MCF 10A (cell line): ENCODE measurements at places on chromosomes 4 and X. TPM values are rescaled to one million over a fixed set of nuclear protein-coding genes. Genes with fewer than 3 reads are reported as not detected.

The IL2 gene
- total RNA-seq: not detected in 2 replicates

The SLC49A3 gene
- not detected in 2 replicates for total RNA-seq

The F11 gene
- total RNA-seq: not detected in 2 replicates

The TMEM156 gene
- total RNA-seq: 5.3 and 7.0 TPM in 2 replicates

The IL21 gene
- total RNA-seq: not detected in 2 replicates

The FMR1NB gene
- not detected in 2 replicates for total RNA-seq

The BST1 gene
- total RNA-seq: 0.93 and 1.1 TPM in 2 replicates

The CT45A1 gene
- total RNA-seq: not detected in 2 replicates

The PNMA5 gene
- not detected in 2 replicates for total RNA-seq

GRCh38 chrX:121802881-121803412 is 755.5 kb downstream of the GLUD2 start:
- no peaks in the 10 kb centered on the region for H3K4me1 ChIP-seq
- no peak overlapping the region for H3K27ac ChIP-seq

- H3K27ac ChIP-seq: peak overlapping the region; percentile 11
- peaks cover 42% of the 10 kb centered on the region for H3K4me1 ChIP-seq
- no peak for DNase-seq
- H3K27me3 ChIP-seq: no peaks in the 10 kb centered on the region
- no peak overlapping the region for H3K4me3 ChIP-seq
- peaks cover 27% of the 10 kb centered on the region for H3K36me3 ChIP-seq
These were observed 142.1 kb downstream of the APBB2 start for GRCh38 chr4:41072021-41072777.

GRCh38 chrX:111052478-111052877 is 43.5 kb upstream of the PAK3 start:
- H3K27ac ChIP-seq: no peak overlapping the region
- no peak overlapping the region for H3K4me3 ChIP-seq
- DNase-seq: no peak
- no peaks in the 10 kb centered on the region for H3K4me1 ChIP-seq

DNA sequence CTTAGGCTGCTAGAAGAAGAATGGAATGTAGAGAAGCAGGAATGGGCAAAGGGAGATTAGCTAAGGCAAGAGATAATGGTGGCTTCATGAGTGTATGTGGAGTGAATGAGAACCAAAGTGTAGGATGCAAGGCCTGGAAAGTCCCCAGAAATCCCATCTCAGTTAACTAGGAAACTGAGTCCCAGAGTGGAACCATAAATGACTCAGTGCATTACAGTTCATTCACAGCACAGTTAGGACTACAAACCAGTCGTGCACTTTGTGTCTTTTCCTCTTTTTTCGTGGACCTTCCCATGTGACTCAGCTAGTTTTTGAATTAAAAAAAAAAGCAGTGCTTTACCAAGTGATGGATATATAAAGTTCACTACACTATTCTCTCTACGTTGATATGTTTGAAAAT is 27.7 kb upstream of the REST start:
- H3K36me3 ChIP-seq: no peaks in the 10 kb centered on the region
- H3K4me1 ChIP-seq: no peaks in the 10 kb centered on the region
- no peak overlapping the region for H3K4me3 ChIP-seq
- no peaks in the 10 kb centered on the region for H3K27me3 ChIP-seq
- no peak overlapping the region for H3K27ac ChIP-seq
- no peak for DNase-seq

DNA sequence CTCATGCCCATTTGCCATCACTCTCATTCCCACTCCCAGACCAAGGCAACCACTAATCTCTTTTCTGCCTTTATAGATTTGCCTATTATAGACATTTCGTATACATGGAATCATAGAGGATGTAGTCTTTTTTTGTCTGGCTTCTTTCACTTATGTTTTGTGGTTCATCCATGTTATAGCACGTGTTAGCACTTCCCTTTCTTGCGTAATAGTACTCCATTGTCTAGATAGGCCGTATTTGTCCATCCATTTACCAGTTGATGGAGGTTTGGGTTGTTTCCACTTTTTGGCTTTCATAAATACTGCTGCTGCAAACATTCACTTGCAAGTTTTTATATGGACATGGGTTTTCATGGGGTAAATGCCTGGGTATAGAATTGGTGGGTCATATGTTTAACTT is 48.4 kb downstream of the KIF4A start:
- no peak overlapping the region for H3K27ac ChIP-seq
- DNase-seq: no peak
- no peak overlapping the region for H3K4me3 ChIP-seq
- H3K4me1 ChIP-seq: no peaks in the 10 kb centered on the region
- no peaks in the 10 kb centered on the region for H3K36me3 ChIP-seq

GRCh38 chr4:14125375-14126129 is 498.0 kb upstream of the BOD1L1 start:
- DNase-seq: no peak
- no peaks in the 10 kb centered on the region for H3K36me3 ChIP-seq
- H3K4me3 ChIP-seq: no peak overlapping the region
- no peaks in the 10 kb centered on the region for H3K27me3 ChIP-seq
- no peaks in the 10 kb centered on the region for H3K4me1 ChIP-seq

- H3K27me3 ChIP-seq: no peaks in the 10 kb centered on the region
- H3K4me3 ChIP-seq: no peak overlapping the region
These were observed 242.4 kb downstream of the TMA16 start for GRCh38 chr4:163736876-163737275.

DNA sequence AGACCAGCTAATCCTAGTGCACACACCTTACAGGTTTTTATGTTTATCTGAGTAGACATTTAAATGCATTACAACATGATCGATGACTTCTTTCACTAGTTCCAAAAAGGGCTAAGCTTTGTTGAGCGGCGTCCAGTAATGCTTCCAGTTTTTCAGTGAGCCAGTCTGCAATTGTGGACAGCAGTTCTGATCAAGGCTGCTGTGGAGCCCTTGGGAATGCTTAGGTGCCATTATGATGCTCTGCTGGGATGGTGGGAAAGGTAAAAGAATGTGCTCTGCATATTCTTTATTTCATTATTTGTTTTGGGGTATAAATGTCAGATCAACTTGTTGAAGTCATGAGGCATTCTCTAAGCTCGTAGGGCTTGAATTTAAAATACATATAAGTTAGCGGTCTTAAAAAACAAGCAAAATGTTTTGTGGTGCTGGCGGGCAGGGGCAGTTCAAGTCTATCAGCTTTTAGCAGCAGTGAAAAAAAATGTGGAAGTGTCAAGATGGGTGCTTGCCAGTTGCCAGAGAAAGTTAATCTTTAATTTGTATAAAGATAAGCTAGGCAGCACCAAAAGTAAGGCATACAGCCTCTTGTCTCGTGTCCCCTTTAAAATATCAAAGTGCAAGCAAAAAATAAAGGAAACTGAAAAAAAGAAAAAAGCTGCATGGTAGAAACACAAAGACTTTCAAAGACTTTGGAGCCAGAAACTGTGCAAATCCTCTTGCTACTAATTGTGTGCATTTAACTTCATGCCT is 5.8 kb downstream of the MID1IP1 start:
- H3K36me3 ChIP-seq: peaks cover 19% of the 10 kb centered on the region
- H3K4me3 ChIP-seq: peak overlapping the region; percentile 83
- no peaks in the 10 kb centered on the region for H3K27me3 ChIP-seq
- no peaks in the 10 kb centered on the region for H3K4me1 ChIP-seq

DNA sequence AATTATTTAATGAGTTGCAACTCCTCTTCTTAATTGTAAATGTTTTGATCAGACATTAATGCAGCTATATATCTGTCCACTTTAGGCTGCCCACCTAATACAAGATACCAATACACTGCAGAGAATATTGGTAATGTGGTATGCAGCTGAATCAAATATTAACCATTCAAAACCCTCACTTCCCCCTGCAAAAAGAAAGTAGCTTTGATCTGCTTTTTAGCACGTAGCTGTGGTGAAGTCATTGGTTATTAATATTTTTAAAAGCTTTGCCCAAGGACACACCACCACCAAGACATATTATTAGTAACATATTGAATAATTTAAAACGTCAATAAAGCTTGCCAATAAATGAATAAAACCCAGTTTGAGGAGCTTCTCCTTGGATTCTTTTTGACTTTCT is 28.6 kb upstream of the CYP2U1 start:
- no peak overlapping the region for H3K4me3 ChIP-seq
- peaks cover 13% of the 10 kb centered on the region for H3K4me1 ChIP-seq
- no peaks in the 10 kb centered on the region for H3K27me3 ChIP-seq
- H3K36me3 ChIP-seq: peaks cover 37% of the 10 kb centered on the region

DNA sequence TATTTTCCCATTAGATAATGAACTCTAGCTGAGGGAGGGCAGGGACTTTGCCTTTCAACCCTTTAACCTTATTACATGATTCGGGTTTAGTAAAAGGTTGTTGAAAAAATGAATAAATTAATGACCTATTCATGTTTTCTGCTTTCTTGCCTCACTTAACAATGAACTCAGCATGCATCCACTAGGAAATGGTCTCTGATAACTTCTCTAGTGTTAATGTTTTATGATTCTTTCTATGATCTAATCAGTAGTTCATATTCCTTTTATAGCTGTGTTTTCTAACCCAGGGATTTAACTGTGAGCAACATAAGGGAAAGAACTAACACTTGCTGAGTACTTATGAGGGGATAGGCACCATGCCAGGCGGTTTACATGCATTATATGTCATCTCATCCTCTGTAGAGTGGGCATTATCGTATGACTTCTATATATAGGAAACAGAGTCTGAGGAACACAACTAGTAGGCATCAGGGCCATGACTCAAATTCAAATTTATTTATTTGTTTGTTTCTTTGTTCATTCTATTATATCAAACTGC is 236.7 kb upstream of the MAB21L2 start:
- H3K36me3 ChIP-seq: no peaks in the 10 kb centered on the region
- DNase-seq: no peak
- peaks cover 18% of the 10 kb centered on the region for H3K4me1 ChIP-seq
- H3K4me3 ChIP-seq: no peak overlapping the region
- H3K27ac ChIP-seq: no peak overlapping the region

DNA sequence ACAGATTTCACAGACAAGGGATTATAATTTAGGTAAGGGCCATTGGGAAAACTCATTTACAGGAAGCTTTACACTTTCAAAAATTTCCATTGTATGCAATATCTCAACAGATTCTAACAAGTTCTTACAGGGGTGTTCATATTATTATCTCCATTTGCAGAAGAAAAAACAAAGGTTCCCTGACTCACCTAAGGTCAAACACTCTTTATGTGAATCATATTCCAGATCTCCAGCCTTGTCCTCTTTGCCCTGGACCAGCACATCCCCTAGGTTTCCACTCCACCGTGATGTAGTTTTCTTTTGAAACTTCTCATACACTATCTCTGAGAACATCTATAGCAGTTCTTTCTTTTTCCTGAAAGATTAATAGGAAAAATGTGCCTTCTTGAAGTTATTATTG is 96.4 kb upstream of the HS3ST1 start:
- H3K27me3 ChIP-seq: no peaks in the 10 kb centered on the region
- no peak overlapping the region for H3K27ac ChIP-seq
- no peak overlapping the region for H3K4me3 ChIP-seq
- peaks cover 11% of the 10 kb centered on the region for H3K4me1 ChIP-seq
- no peak for DNase-seq

- H3K36me3 ChIP-seq: no peaks in the 10 kb centered on the region
- no peaks in the 10 kb centered on the region for H3K4me1 ChIP-seq
- H3K27ac ChIP-seq: no peak overlapping the region
- no peak overlapping the region for H3K4me3 ChIP-seq
These were observed 45.6 kb downstream of the SOD3 start for GRCh38 chr4:24840826-24841543.

DNA sequence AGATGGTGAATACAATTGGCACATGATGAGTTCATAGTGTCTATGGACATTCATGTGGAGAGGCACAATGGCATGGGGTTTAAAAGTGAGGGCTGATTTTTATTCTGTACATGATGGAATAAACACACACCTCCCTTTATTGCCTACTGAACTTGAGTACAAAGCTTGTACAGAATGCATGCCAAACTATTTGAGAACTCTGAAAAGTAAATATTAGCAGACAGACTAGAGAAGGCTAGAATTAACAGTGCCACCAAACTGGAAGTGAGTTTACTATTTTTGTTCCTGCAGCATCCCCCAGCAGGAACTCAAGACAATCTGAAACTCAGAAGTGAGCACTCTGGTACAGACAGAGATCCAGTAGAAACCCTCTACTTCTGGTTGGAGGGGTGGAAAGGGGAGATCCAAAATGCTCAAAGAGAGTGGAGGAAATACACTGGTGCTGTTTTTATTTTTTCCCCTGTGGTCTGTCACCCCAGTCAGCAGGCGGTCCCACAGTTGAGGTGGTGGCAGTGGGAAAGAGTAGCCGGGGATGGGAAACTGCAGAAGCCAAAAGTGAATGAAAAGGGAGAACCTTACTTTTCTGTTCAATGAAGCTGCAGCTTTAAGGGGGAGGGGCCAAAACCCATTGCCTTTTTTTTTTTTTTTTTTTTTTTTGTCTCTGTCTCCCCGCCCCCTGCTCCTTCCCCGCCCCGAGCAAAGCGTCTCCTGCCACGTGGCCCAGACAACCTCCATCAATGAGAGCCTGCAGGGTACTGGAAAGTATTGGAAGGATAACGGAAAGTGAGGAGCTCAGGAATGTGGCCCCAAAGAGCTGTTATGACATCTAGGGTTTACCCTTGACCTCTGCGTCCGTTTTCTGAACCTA is 20.5 kb downstream of the AKAP4 start:
- H3K36me3 ChIP-seq: no peaks in the 10 kb centered on the region
- no peak for DNase-seq
- no peak overlapping the region for H3K4me3 ChIP-seq

DNA sequence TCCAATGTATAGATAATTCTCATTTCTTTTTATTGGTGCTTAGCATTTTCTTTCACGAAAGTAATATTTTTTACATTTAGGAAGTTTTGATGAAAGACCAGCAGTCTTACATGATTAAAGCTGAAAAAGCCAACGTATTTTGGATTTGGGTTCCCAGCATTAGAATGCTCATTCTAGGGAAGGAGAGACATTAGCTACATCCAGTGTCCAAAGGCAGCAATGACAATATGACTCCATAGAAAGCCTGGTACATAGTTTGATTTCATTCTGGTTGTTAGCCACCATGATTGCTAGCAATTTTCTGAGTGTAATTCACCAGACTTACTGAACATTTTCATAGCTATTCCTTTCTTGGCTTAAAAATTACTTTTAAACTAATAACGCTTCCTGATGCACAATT is 1397.5 kb downstream of the PCDH7 start:
- no peak overlapping the region for H3K27ac ChIP-seq
- H3K27me3 ChIP-seq: no peaks in the 10 kb centered on the region
- no peak overlapping the region for H3K4me3 ChIP-seq

- H3K27ac ChIP-seq: no peak overlapping the region
- H3K4me3 ChIP-seq: no peak overlapping the region
- H3K27me3 ChIP-seq: no peaks in the 10 kb centered on the region
- peaks cover 5% of the 10 kb centered on the region for H3K36me3 ChIP-seq
- no peak for DNase-seq
- H3K4me1 ChIP-seq: peaks cover 10% of the 10 kb centered on the region
These were observed 61.9 kb downstream of the TET2 start for GRCh38 chr4:105208561-105208960.

DNA sequence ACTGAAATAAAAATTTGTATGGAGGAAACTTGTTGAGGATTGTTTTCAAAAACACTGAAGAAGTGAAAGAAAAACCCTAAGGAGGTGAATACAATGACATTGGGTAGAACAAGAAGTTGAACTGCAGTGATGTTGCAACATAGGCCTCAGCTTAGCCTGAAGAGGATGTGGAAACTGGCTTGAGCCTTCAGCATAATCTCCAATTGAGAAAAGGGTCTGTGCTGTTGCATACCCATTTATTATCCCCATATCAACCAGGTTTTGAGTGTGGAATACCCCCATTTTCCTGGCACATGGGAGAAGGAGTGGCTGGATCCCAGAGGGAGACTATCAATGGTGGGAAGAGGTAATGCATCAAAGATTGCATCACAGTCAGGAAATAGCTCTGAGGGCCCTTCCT is 695.0 kb upstream of the HS3ST1 start:
- H3K4me3 ChIP-seq: no peak overlapping the region
- no peaks in the 10 kb centered on the region for H3K27me3 ChIP-seq
- no peak overlapping the region for H3K27ac ChIP-seq
- H3K4me1 ChIP-seq: peaks cover 9% of the 10 kb centered on the region

- H3K27ac ChIP-seq: no peak overlapping the region
- H3K4me1 ChIP-seq: no peaks in the 10 kb centered on the region
- DNase-seq: peak; percentile 68
- H3K36me3 ChIP-seq: no peaks in the 10 kb centered on the region
These were observed 53.2 kb upstream of the ABCG2 start for GRCh38 chr4:88211473-88212252.
